Right renal cortex interstitium (tissue), 3 donors: ENCODE measurements at places on chromosomes 13 and 19. TPM values are rescaled to one million over a fixed set of nuclear protein-coding genes. Genes with fewer than 3 reads are reported as not detected.

DNA sequence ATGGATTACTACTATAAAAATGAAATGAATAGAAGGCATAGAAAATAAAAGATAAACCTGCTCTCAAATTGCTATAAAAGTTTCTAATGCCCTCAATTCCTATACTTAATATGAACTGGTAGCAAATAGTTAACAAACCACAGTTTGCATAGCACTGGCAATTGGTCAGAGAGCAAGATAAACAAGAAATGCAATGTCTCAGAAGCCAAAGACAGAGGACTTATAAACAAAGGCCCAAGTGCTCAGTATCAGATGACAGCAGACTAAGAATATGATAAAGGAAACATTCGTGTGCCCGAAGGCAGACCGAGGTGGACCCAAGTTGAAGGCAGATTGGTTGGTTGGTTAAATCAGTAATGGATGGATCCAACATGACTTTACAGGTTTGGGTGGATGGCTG is 50.6 kb downstream of the IPO5 start:
- no peak for DNase-seq

GRCh38 chr13:41034881-41035280 is 15.8 kb upstream of the ELF1 start:
- DNase-seq = no peak

DNA sequence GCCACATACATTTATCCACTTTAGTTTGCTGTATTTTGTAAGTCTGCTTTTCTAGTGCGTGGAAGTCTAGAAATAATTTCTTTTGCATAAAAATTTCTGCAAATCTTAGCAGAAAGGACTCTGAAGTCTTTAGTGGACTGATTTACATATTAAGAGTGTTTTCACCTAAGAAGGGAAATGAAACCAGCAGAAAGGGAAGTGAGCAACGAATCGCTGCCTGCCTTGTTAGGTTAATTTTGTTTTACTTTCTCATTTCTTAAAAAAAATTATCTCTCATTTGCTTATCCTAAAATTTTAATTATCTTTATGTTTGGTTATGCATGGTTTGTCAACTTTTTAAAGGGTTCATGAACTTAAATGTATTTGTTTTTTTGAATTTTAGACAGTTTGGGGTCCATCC is 767 bp upstream of the GPR18 start:
- DNase-seq = no peak

Gene PROZ
- polyA plus RNA-seq = 1.6 TPM

Gene WDR88
- 1.1 TPM for polyA plus RNA-seq

GRCh38 chr13:31986676-31987470 is 44.7 kb upstream of the FRY start:
- DNase-seq = no peak

GRCh38 chr19:33697766-33698165 is 76.0 kb downstream of the CHST8 start:
- no peak for DNase-seq

- no peak for DNase-seq
Measured at GRCh38 chr19:1153891-1154730, 20.0 kb downstream of the SBNO2 start.

DNA sequence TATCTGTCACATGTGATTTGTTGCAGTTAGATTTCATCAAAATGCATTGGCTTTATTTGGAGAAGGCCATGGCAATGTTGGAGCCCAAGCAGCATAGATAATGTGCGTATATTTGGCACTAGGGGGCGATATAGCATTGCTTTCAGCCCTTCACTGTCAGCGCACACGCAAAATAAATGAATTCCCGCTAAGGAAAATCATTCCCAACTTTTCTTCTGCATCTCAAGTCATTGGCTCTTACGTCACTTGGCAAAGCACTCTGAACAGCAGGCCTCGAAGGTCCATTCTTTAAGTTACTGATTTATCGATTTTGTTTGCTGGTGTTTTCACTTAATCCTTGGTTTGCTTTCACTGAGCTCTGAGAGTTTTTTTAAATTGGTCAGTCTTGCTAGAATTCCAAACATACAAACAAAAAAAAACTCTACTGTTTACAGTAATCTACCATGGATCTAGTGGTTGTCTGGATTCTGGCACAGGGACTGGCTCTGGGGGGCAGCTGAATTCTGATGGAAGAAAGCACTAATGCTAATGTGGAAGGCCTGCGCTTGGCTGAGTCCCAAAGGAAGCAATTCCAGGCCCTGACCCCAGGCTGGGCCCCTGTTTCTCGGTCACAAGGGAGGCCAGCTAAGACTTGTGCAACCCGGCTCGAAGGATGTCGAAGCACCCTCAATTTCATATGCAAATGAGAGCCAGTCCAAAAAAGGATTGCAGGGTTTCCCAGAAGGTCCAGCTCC is 97.7 kb upstream of the IPO5 start:
- DNase-seq = peak; percentile 67

- no peak for DNase-seq
Measured at GRCh38 chr13:80214521-80214991, 126.4 kb downstream of the SPRY2 start.

DNA sequence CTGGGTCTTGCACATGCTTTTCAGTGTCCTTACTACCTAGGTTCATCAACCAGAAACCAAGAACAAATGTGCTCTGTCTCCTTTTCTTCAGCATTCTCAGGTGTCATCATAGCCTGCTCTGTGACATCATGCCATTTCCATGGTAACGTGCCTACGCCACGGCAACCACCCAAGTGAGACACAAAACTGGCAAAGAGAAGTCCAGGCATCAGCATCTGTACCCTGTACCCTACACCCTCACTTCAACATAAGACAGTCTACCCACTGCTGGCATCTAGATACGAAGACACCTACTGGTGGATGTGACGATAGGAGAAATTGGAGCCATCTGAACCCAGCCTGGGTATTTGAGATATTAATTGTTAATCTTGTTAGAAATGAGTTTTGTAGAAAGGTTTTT is 13.3 kb downstream of the ZC3H4 start:
- no peak for DNase-seq

Gene IRGC
- not detected for polyA plus RNA-seq

- DNase-seq = no peak
Measured at GRCh38 chr13:97945342-97945741, 8.1 kb upstream of the IPO5 start.

GRCh38 chr13:50401049-50401505 is 385.8 kb downstream of the KCNRG start:
- no peak for DNase-seq

Gene SOX1
- polyA plus RNA-seq = not detected

Gene RAB3A
- 3.9 TPM for polyA plus RNA-seq

- no peak for DNase-seq
Measured at GRCh38 chr13:105991622-105992277, 543.7 kb downstream of the EFNB2 start.

DNA sequence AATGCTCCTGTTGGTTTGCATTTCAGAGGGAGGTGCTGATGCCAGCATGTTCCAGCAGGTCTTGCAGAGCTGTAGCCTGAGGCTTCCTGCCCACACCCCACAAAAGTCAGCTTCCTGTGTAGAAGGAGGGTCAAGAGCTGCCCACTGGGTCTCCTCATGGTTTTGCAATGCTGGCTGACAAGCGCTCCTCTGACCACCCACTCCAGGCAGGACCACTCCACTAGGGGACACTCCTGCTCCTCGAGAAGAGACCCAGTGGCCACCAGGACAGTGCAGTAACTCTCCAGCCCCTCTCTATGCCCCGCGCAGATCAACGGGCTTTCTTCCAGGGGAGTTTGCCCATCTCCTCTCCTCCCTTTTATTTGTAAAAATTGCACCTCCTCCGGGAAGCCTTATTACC is 72.9 kb upstream of the UQCRFS1 start:
- DNase-seq = no peak
